ENCODE measurements at places on chromosomes 5 and 9.
A peak's percentile ranks its signal among the peaks of the same experiment; 100 is the strongest.

- no peak for DNase-seq
- H3K4me1 ChIP-seq = no peaks in the 10 kb centered on the region
- H3K36me3 ChIP-seq = no peaks in the 10 kb centered on the region
- no peak overlapping the region for H3K4me3 ChIP-seq
Observed at GRCh38 chr9:84068872-84069271, 88.3 kb downstream of the RMI1 start.

DNA sequence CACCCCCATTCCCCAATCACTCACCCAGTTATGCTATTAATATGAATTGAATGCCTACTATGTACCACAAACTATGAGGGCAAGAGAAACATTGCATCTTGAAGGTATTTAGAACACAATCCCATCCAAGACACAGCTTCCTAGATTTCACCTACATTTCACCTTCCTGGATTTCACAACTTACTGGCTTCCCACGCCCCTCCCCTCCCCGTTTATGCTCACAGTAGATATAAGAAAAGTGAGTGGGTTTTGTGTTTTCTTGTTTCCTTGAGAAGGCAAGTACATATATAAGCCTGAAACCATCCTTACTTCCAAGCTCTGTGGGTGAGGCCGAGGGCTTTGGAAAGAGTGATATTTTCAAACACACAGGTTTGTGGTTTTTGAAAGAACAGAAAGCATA lies 465.0 kb downstream of the BNC2 start:
- no peak overlapping the region for H3K27ac ChIP-seq
- H3K4me3 ChIP-seq = no peak overlapping the region
- no peak for DNase-seq
- H3K36me3 ChIP-seq = no peaks in the 10 kb centered on the region
- no peaks in the 10 kb centered on the region for H3K27me3 ChIP-seq
- H3K4me1 ChIP-seq = no peaks in the 10 kb centered on the region

GRCh38 chr9:21710548-21711191 lies 91.8 kb upstream of the MTAP start:
- H3K27ac ChIP-seq = no peak overlapping the region
- H3K36me3 ChIP-seq = no peaks in the 10 kb centered on the region
- H3K4me1 ChIP-seq = no peaks in the 10 kb centered on the region
- DNase-seq = no peak
- no peaks in the 10 kb centered on the region for H3K27me3 ChIP-seq

GRCh38 chr5:150044329-150044681 lies 42.0 kb downstream of the CSF1R start:
- no peak overlapping the region for H3K27ac ChIP-seq
- peaks cover 46% of the 10 kb centered on the region for H3K36me3 ChIP-seq
- no peaks in the 10 kb centered on the region for H3K27me3 ChIP-seq
- no peak overlapping the region for H3K4me3 ChIP-seq
- no peak for DNase-seq
- H3K4me1 ChIP-seq = no peaks in the 10 kb centered on the region

- H3K27me3 ChIP-seq = peaks cover 2% of the 10 kb centered on the region
- H3K4me1 ChIP-seq = no peaks in the 10 kb centered on the region
- no peak overlapping the region for H3K4me3 ChIP-seq
- no peak for DNase-seq
- no peak overlapping the region for H3K27ac ChIP-seq
Observed at GRCh38 chr5:77847814-77848290, 71.7 kb upstream of the TBCA start.

DNA sequence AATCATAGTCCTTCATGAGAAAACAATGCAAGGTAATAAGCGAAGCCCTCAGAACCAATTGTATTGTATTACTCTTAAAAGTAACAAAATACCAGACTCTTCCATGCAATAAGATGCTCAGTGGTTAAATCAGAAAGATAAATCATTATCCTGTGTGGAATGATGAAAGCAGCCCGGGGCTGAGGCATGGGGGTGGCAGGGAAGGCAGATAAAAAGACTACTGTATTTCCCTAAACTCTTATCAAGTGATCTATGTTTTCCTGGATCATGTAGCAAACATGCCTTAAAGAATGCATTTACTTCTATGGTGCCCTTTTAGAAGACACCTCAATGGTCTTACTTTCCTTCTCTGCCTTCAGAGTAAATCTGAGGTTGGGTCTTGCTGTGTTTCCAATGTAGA lies 105.6 kb upstream of the DAPK1 start:
- H3K4me1 ChIP-seq = no peaks in the 10 kb centered on the region
- no peaks in the 10 kb centered on the region for H3K27me3 ChIP-seq
- H3K36me3 ChIP-seq = no peaks in the 10 kb centered on the region
- H3K4me3 ChIP-seq = no peak overlapping the region
- no peak overlapping the region for H3K27ac ChIP-seq

DNA sequence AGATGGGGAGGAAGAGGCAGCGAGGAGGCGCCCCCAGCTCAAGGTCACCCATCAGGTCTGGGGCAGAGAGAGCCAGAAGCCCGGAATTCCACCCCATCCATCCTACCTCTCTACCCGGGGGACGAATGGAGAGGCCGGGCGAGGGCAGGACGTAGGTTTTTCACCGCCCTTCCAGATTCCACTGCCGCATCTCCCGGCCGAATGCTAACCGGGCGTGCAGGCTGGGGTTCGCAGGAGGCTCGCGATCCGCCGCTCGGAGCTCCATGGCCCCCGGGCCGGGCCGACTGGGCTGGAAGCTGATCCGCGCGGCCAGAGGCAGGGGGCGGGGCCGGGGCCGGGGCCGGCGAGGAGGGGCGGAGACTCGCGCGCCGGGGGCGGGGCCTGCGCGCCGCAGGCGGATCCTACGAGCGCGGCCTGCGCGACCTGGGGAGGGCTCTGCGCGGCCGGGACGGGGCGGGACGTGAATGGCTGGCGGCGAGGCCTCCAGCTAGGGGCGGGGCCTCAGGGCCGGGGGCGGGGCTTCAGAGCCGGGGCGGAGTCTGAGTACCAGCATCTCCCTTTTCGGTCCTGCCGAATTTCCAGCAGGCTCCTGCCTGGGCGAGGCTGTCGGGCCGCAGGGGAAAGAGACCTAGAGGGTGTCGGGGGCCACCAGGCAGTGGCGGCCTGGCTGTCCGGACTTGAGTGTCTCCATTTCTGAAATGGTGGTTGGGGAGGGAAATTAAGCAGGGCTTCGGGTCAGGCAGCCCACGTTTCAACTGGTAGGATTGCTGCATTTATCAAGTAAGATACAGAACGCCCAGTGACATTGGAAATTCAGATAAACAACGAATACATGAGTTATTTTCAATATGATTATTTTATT lies at the start of gene ST6GALNAC4:
Gene ST6GALNAC4 (minus strand): TSS at position 322 of the 862 bp plus-strand sequence. CDS start 622 bp downstream, outside the sequence.
- H3K27ac ChIP-seq = peak within 1 kb of the TSS; percentile 98
- H3K36me3 ChIP-seq = peaks cover 6% of the 10 kb centered on the region
- H3K4me1 ChIP-seq = peaks cover 38% of the 10 kb centered on the region
- DNase-seq = no peak

- H3K4me3 ChIP-seq = no peak overlapping the region
- no peaks in the 10 kb centered on the region for H3K36me3 ChIP-seq
- no peaks in the 10 kb centered on the region for H3K27me3 ChIP-seq
- H3K4me1 ChIP-seq = no peaks in the 10 kb centered on the region
- DNase-seq = no peak
Observed at GRCh38 chr9:86965636-86966395, 18.5 kb upstream of the GAS1 start.

DNA sequence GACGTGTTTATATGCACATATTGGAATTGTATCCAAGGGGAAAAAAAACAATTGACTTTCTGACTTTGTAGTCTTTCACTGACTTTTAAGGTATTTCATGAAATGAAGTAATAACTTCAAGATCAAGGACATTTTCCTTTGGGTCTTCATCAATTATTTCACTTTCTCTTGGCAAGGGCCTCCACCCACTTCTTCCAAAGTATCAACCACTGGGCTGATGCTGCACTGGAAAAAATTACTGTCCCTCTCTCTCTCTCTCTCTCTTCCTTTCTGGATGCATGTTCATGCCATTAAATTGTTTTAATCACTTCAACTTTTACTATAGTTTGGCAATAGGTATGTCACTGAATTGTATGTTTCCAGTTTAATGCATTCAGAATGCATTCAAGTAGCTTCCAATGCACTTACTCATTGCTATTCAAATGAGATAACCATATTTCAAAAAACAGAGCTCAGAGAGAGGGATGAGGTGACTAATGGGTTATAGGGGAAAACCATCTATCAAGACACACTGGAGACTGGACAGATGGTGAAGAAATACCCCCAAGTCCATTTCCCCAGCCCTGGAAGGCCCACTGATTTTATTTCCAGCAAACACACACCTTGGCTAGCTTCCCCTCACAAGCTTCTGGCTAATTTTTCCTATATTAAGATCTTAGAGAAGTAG lies 585.3 kb downstream of the EBF1 start:
- H3K36me3 ChIP-seq = no peaks in the 10 kb centered on the region
- no peak overlapping the region for H3K4me3 ChIP-seq
- H3K4me1 ChIP-seq = peaks cover 4% of the 10 kb centered on the region
- no peaks in the 10 kb centered on the region for H3K27me3 ChIP-seq
- no peak overlapping the region for H3K27ac ChIP-seq

DNA sequence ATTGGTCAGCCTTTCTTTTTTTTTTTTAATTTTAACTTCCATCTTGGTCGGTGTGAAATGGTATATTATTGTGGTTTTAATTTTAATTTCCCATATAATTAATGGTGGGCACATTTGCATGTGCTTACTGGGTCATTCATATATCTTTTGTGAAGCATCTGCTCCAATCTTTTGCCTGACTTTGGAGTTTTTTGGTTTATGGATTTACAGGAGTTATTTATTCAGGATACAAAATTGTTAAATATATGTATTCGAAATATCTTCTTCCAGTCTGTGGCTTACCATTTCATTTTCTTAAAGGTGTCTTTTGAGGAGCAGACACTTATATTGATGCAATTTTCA lies 682 bp upstream of the RIGI start:
- DNase-seq = no peak
- peak overlapping the region; percentile 98 for H3K4me3 ChIP-seq
- H3K36me3 ChIP-seq = no peaks in the 10 kb centered on the region
- no peaks in the 10 kb centered on the region for H3K27me3 ChIP-seq

DNA sequence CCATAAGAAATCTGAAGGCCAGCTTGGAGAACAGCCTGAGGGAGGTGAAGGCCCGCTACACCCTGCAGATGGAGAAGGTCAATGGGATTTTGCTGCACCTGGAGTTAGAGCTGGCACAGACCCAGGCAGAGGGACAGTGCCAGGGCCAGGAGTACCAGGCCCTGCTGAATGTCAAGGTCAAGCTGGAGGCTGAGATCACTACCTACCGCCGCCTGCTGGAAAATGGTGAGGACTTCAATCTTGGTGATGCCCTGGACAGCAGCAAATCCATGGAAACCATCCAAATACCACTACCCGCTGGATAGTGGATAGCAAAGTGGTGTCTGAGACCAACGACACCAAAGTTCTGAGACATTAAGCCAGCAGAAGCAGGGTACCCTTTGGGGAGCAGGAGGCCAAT lies 100.5 kb upstream of the MAN2A1 start:
- no peak overlapping the region for H3K4me3 ChIP-seq
- no peak for DNase-seq
- H3K36me3 ChIP-seq = no peaks in the 10 kb centered on the region
- no peaks in the 10 kb centered on the region for H3K4me1 ChIP-seq
- no peak overlapping the region for H3K27ac ChIP-seq
- no peaks in the 10 kb centered on the region for H3K27me3 ChIP-seq

DNA sequence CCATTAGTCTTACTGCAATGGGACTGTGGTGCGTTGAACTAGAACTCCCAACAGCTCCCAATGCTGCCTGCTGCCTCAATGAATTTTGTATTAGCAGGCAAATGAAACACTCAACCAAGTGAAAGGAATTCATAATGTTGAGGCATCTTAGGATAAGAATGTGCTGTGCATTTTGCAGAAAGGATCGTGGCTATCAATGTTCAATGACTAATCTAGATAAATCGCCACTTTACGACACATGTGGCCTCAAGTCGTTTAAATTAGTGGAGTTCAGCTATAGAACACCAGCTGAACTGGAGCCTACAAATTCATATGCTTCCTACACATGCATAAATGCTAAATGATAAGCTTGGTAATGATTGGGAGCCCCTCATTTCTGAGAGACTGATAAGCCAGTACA lies 318.4 kb downstream of the PSAT1 start:
- no peaks in the 10 kb centered on the region for H3K36me3 ChIP-seq
- no peaks in the 10 kb centered on the region for H3K4me1 ChIP-seq
- H3K27ac ChIP-seq = no peak overlapping the region

DNA sequence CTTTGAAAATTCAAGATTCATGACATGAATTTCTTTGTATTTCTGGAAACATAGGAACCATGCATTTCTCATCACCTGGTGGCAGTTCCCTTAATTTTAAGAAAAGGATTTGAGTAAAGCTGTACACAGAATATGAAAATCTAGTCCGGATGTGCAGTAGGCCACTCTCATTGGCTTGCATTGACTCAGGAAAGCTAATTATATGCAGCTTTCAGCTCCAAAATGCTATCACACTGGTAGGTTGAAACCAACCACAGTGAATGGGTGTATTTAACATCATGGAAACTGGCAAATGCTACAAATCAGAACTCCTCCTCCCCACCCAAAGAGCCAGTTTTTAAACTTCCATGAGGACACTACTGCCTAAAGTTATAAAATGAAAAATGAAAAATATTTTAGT lies 161.6 kb upstream of the FBXL17 start:
- no peaks in the 10 kb centered on the region for H3K4me1 ChIP-seq
- no peaks in the 10 kb centered on the region for H3K36me3 ChIP-seq
- DNase-seq = no peak
- no peaks in the 10 kb centered on the region for H3K27me3 ChIP-seq
- H3K4me3 ChIP-seq = no peak overlapping the region

- no peak overlapping the region for H3K4me3 ChIP-seq
- H3K36me3 ChIP-seq = no peaks in the 10 kb centered on the region
- H3K27ac ChIP-seq = no peak overlapping the region
- H3K27me3 ChIP-seq = no peaks in the 10 kb centered on the region
- H3K4me1 ChIP-seq = no peaks in the 10 kb centered on the region
Observed at GRCh38 chr5:592158-592557, 20.0 kb upstream of the CEP72 start.

GRCh38 chr5:132813599-132814502 lies 749 bp downstream of the SOWAHA start:
- H3K4me3 ChIP-seq = no peak overlapping the region
- H3K4me1 ChIP-seq = no peaks in the 10 kb centered on the region
- no peak for DNase-seq
- no peaks in the 10 kb centered on the region for H3K36me3 ChIP-seq
- no peak overlapping the region for H3K27ac ChIP-seq

GRCh38 chr9:4717815-4718214 lies 23.2 kb downstream of the AK3 start:
- no peaks in the 10 kb centered on the region for H3K27me3 ChIP-seq
- no peak overlapping the region for H3K27ac ChIP-seq
- no peak overlapping the region for H3K4me3 ChIP-seq
- DNase-seq = no peak
- peaks cover 8% of the 10 kb centered on the region for H3K36me3 ChIP-seq
- no peaks in the 10 kb centered on the region for H3K4me1 ChIP-seq

Measured in GM12878 (cell line).